B cell (primary cell): ENCODE measurements at places on chromosomes 3 and 15. TPM values are rescaled to one million over a fixed set of nuclear protein-coding genes. Genes with fewer than 3 reads are reported as not detected.

Gene LPCAT4
- 76.3 and 76.4 TPM in 2 replicates for polyA plus RNA-seq

GRCh38 chr15:66323312-66323928 is 30.1 kb downstream of the DIS3L start:
- DNase-seq = no peak

Gene TPRG1
- 0.21 TPM in 1 of 2 replicates, not detected in the other for polyA plus RNA-seq

DNA sequence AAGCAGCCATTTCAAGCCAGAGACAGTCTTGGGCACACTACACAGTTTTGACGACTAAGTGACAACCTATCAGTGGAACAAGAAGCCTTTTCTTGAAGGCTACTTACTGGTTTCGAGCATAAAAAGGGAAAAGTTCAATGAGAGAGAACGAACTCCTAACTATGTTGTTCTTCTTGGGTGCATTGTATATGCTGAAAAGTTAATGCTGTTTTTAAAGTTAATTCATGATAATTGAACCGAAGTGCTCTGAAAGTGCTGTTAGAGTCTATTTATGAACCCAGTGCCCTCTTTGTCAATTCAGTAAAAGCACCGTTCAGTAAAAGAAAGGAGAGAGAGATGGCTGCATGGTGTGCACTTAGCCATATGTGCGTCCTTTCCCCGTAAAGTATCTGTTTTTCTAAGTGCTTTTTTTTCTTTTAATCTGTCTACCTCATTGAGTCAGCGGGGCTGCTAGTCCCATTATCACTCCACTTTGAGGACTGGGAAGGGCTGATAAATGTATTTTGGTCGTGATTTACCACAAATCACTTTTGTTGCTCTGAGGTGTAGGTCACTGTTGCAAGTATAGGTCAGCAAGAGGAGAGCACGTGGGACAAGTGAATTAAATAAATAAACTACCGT is 380.7 kb upstream of the GOLIM4 start:
- no peak for DNase-seq

Gene SLC6A1
- not detected in 2 replicates for polyA plus RNA-seq
